ENCODE measurements at places on chromosomes 7 and 10.

DNA sequence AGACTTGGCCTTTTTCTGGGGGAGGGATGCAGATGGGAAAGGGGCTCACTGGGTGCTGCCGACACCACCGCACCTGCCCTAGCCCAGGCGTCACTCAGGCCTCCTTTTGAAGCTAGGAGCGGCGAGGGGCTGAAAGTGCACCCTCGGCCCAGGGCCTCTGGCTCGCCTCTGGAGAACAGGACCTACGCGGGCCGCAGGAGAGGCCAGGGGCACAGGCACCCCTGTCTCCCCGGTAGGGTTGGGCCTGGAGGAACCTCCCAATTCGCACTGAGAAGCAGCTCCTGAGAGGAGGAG, 46.5 kb upstream of the PRKAR1B start:
- DNase-seq = no peak

GRCh38 chr10:4353059-4353655, 472.9 kb upstream of the AKR1E2 start:
- DNase-seq = no peak

GRCh38 chr10:227014-227413, 91.8 kb downstream of the ZMYND11 start:
- no peak for DNase-seq

- no peak for DNase-seq
These were observed 343.6 kb downstream of the ACTR3B start for GRCh38 chr7:153103202-153103601.

- no peak for DNase-seq
These were observed 5.0 kb downstream of the AKR1B10 start for GRCh38 chr7:134532180-134532953.

Data from nucleus accumbens (tissue), 56 donors.